NCI-H226 (cell line): ENCODE measurements at places on chromosomes 16 and 17.
A peak's percentile ranks its signal among the peaks of the same experiment; 100 is the strongest.

DNA sequence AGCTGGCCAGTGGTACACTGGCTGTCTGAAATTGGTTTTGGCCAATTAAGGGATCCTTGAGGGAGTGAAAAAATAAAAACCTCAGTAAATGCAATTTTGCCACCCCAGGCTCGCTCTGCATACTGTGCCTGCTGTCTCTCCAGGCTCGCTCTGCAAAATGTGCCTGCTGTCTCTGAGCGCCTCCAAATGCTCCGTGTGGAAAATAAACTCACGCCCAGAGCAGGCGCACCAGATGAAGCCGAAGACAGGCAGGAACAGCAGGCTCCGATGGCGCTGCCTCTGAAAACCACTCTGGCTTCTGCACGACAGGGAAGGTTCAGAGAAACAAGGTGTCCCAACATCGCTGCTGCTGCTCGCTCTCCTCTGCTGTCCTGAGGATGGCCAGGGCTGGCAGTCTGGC is 29.1 kb downstream of the SNN start:
- no peak for DNase-seq

DNA sequence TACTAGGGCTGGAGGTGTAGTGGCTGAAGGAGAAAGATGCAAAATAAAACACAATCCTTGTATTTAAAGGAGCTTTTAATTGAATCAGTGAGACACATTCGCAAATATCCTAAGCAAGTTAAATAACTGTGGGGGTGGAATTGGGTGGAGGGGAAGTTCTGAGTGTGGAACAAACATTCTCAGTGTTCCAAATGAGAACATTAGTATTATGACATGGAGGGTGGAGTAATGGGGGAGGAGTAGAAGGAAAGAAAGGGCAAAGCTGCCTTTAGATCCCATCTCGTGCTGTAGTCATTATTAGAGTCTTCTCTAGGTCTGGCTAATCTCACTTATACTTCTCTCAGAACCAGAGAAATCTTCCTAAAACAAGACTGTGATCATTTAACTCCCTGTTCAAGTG is 169.7 kb downstream of the ANKFN1 start:
- DNase-seq = no peak

- DNase-seq = no peak
Observed at GRCh38 chr17:77737442-77738265, 220.8 kb upstream of the TNRC6C start.

- DNase-seq = peak; percentile 37
Observed at GRCh38 chr17:4607773-4608187, 23.5 kb downstream of the SMTNL2 start.

- no peak for DNase-seq
Observed at GRCh38 chr16:17440131-17440530, 30.6 kb downstream of the XYLT1 start.
